Tibial nerve (tissue), 4 donors: ENCODE measurements at places on chromosomes 7 and 10. TPM values are rescaled to one million over a fixed set of nuclear protein-coding genes. Genes with fewer than 3 reads are reported as not detected.

DNA sequence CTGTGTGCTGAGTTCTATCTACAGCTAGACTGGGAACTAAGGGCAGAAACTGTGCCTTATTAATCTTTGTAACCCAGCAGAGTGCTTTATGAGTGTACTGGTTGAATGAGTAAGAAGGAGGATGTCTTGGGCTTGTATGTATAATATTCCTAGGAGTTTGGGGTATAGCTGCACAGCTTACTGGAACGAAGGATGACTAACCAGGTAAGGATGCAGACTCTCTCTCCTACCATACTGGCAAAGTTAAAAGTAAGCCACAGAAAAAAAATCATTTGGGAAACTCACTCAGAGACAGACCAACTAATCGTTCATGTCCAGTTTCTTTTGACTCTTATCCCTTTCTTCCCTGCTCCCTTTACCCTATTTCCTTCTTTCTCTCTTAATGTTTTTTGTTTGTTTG, 1.4 kb upstream of the DHTKD1 start:
- no peak for DNase-seq

- no peak for DNase-seq
Measured at GRCh38 chr7:26588511-26588910, 275.9 kb downstream of the SKAP2 start.

DNA sequence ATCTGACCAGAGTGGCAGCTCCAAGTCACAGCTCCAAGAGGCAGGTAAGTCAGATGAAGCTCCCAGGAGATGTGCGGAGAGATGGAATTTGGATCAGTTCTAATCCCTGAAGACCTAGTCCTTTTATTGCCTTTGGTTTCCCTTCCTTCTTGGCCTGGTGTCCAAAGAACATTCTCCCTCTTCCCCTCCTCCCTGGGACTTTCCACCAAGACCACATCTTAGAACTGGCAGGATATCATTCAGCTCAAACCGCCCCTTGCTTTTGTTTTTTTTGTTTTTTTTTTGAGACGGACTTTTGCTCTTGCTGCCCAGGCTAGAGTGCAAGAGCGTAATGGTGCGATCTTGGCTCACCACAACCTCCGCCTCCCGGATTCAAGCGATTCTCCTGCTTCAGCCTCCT, 190.8 kb downstream of the GFRA1 start:
- DNase-seq = no peak

DNA sequence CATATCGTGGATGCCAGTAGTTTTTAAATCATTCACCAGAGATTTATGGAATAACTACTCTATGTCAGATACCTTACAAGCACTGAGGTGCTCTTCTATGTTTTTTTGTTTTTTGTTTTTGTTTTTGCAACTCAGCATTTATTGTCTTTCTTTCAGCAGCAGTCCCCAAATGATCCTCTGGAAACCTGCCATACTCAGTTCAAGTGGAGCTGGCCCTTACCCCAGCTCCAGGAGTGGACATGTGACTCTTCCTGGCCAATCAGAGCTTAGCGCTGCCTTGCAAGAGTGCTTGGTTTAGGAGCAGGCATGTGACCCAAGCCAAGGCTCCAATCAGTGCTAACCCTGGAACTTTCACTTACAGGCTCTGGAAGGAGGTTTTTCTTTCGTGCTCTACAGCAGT, 356.6 kb upstream of the ZMIZ1 start:
- no peak for DNase-seq

GRCh38 chr10:86837663-86838062, 81.2 kb downstream of the BMPR1A start:
- no peak for DNase-seq

- no peak for DNase-seq
Measured at GRCh38 chr10:127989481-127990012, 82.6 kb downstream of the PTPRE start.

DNA sequence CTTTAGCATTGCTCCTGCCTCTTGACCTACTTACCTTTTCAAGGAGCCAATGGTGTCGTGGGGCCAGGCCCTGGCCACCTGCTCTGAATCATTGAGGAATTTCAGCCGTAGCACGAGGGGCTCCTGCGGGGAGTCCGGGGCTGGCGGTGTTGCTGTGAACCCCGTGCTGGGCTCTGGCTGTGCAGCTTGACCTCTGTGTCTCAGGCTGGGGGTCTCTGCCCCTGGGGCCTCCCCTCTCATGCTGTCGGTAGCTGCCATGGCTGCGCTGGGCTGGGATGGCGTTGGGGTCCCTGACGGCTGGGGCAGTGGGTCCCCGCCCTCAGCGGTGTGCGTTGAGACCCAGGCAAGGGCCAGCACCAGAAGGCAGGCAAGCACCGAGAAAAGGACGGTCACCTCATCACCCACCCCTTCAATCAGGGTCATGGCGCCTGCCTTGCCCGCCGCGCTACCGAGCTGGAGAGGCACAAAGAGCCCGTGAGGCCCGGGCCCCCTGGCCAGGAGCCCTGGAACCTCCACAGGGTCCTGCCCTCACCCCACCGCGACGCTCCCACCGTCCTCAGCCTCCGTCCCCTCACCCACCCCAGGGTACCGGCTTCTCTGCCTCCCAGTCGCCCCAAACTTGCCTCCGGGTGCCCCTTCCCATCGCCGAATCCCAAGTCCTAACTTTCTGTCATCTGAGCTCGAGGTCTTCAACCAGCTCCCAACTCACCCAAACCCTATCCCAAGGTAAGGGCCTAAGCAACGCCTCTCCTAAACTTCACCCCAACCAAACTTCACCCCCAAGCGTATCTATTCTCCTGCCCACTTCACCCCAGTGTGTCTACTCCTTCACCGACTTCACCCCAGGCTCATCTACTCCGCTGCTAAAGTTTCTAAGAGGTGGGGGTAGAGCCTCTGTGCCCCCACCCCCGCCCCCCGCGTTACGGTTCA, 887 bp downstream of the TMUB1 start:
- DNase-seq = no peak

GRCh38 chr10:86065711-86066251, 300.8 kb downstream of the GRID1 start:
- no peak for DNase-seq

- no peak for DNase-seq
Measured at GRCh38 chr7:52501696-52502095, 533.7 kb upstream of the POM121L12 start.

- DNase-seq = no peak
Measured at GRCh38 chr7:41655426-41655825, 47.5 kb downstream of the INHBA start.

- DNase-seq = no peak
Measured at GRCh38 chr7:134789967-134790685, 10.7 kb downstream of the CALD1 start.

- peak; percentile 94 for DNase-seq
Measured at GRCh38 chr10:75401569-75402485, at the start of gene ZNF503. Gene ZNF503 (minus strand): TSS chr10:75401764. CDS start chr10:75401419, 345 bp downstream.

DNA sequence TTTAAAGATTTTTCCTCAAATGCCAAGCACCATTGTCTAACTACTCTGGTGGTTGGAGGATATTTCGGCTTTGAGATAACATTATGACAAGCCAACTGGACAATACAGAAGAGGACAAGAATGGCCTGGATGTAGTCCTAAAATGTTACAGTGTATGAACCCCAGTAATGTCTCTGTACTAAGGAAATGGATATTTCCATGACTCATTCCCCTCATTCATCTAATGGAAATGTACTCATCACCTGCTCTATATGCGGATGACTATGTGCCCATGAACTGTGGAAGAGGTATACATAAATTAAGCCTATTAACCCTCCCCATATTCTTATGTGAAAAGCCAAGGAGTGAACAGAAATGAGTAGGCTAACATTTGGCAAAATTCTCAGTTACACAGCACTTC, 207.9 kb downstream of the CACNA2D1 start:
- DNase-seq = no peak

DNA sequence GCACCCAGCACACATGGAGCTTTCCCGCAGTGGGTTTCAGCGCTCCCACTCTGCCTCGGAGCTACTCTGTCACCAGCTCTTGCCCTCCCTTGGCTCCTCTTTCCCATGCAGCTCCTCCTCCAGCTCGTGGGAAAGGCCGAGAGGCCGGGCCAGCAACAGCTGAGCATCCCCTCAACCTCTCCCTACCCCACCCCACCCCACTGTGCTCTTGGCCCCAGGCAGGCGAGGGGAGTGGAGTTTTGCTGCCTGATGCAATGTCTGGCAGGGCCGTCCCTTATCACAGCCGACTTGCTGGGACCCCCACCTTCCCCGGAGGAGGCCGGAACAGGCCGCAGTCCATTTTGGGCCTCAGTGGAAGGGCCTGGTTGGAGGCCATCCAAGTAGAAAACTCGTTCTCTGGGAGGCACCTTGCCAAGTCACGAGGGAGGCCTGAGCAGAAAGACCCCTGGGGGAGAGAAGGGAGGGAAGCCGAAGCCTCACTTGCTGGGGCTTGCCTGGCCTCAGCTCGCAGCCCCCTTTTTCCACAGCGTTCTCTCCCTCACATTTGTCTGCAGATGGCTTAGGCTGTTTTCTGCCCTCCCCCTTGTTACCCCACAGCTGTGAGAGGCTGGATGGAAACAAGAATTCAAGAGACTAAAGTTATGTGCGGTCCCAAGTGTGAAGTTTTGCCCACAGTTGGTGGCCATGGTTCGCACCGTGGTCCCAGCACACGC, 35.3 kb downstream of the CHST3 start:
- DNase-seq = peak; percentile 33

GRCh38 chr7:70436790-70437350, 695.1 kb upstream of the GALNT17 start:
- no peak for DNase-seq

DNA sequence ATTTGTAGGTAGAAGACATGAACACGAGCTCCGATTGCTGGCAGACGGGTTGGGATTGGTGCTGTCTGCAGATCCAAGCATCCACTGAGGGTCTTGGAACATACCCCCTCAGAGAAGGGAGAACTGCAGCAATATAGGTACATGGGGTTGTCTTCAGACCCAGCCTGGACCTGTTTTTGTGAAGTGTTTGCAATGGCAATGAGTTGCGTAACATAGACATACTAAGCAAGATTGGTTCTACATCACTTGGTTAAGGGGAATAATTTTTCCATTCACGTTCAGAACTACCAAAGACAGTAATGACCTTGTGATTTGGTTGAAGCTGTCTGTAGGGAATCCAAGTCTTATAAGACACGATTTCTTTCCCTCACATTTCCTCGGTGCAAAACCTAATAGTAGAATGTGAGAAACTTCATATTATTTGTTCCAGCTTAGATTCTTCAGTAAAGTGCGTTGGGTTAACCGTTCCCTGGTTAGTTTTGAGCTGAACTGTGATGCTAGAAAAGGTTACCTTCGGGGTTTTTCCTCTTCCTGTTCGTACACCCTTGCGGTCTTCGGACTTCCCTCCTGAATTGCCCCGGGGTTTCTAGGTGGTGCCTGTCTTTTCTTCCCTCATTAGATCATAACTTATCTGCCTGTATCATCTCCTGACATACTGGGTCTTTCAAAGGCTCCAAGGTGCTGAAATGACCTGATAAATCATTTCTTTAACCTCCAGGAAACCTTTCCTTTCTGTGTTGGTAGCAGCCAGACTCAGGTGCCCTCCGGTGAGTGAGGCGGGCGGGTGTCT, 14.4 kb downstream of the PROSER2 start:
- no peak for DNase-seq

DNA sequence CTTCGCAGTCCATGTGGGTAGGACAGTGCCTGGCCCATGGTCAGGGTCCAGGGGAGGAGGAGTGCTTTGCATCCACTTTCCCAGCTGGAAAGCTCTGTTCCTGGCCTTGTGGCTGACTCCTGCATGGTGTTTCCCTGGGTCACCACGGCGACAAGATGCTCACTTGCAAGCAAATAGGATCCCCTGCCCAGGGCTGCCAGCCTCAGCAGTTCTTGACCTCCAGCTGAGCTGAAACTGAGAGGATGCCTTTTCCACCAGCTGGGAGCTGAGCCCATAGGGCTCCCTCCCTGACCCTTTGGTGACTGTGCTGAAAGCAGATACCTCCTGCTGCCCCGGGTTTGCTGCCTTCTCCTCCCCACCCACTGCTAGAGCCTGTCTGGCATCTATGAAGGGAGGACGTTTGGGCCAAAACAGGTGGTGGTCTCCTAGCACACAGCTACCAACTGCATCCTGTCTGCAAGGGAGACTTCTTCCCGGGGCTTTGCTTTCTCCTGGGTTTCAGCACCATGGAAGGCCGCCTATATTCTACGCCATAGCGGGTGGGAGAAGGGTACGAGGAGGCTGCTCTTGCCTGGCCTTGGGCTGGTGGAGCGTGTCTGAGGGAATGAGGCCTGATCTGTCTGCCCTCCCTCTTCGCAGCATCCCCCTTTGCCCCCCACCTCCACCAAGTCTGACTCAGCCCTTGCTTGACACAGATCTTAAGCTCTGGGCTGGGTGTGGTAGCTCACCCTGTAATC, 34.4 kb downstream of the UBTD1 start:
- no peak for DNase-seq

DNA sequence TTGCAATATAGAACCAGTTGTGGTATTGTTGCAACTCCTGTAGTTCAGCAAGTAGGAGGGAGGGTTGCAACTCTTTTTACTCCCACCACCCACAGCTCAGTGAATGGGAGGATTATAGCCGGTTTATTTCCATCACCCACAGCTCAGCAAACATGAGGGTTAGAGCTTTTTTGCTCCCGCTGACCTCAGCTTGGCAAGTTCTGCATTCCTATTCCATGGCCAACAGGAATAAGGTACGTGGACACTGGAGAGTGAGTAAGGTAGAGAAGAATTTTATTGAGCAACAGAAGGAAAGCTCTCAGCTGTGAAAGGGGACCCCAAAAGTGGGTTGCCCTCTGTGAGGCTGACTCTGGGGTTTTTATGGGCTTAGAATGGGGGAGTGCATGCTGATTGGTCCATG, 167.1 kb upstream of the SMIM30 start:
- no peak for DNase-seq

GRCh38 chr7:133706016-133706415, 421.1 kb upstream of the LRGUK start:
- no peak for DNase-seq

DNA sequence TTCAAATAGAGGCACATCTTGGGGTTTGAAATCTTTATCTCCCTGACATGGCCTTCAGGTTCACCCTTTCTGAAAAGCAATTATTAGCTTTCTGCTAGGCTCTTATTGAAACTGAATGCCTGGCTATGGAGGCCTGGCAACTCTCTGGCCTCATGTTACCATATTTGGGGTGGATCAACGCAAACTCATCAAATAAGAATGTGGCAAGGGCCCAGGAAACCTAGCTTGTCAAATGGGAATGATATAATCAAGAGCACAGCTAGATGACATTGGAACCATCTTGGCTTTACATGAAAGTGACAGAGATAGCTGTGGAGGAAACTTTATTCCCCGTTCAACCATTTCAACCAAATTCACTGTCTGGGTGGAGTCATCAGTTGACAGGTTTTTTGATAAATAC, 202.8 kb upstream of the SMIM30 start:
- DNase-seq = no peak

Gene PDE6C
- total RNA-seq = not detected

Gene ACTL6B
- total RNA-seq = not detected

Gene ANKRD30A
- under 0.01 TPM for total RNA-seq

Gene DDC
- not detected for total RNA-seq

Gene AGR3
- total RNA-seq = not detected

Gene IKZF1
- total RNA-seq = 21.3 TPM

Gene ACSL5
- total RNA-seq = 12.2 TPM

Gene CALHM3
- total RNA-seq = not detected

Gene AMZ1
- total RNA-seq = 0.87 TPM

Gene HTRA1
- total RNA-seq = 163 TPM

Gene SFTPA2
- total RNA-seq = not detected

Gene TSPAN33
- 8.3 TPM for total RNA-seq

Gene ZP3
- not detected for total RNA-seq

Gene HSPA12A
- 156 TPM for total RNA-seq

Gene ANKRD2
- not detected for total RNA-seq
